ENCODE measurements at places on chromosomes 16 and 17.

DNA sequence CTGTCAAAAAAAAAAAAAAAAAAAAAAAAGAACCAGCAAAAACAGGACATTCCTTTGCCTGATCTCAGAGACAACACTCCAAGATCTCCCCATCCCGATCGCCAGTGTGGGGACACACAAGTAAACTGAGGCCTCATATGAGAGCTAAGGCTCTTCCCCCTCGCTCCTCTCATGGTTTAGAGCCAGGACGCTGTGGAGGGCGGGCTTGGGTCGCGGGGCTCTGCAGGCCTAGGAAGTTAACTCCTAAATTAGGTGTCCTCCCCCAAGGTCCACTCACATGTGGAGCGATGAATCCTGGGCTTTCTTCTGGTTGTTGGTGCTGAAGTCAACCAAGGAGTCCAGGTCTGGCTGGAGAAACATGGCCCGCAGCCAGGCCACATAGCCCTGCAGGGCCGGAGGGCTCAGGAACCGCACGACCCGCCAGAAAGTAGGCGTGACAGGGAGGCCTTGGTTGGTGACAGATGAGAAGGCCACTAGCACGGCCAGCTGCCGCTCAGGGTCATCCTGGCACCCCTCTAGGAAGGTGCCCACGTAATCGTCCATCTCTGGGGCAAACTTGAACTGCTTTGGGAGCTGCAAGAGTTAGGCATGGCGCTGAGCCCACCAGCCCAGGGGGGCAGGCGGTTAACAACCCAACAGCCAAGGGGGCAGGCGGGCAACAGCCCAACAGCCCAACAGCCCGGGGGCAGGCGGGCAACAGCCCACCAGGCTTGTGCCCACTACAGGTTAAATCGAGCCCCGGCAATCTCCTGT is 5.2 kb downstream of the MYBBP1A start:
- DNase-seq, result no peak

GRCh38 chr17:10118788-10119130 is 79.6 kb downstream of the GAS7 start:
- no peak for DNase-seq

DNA sequence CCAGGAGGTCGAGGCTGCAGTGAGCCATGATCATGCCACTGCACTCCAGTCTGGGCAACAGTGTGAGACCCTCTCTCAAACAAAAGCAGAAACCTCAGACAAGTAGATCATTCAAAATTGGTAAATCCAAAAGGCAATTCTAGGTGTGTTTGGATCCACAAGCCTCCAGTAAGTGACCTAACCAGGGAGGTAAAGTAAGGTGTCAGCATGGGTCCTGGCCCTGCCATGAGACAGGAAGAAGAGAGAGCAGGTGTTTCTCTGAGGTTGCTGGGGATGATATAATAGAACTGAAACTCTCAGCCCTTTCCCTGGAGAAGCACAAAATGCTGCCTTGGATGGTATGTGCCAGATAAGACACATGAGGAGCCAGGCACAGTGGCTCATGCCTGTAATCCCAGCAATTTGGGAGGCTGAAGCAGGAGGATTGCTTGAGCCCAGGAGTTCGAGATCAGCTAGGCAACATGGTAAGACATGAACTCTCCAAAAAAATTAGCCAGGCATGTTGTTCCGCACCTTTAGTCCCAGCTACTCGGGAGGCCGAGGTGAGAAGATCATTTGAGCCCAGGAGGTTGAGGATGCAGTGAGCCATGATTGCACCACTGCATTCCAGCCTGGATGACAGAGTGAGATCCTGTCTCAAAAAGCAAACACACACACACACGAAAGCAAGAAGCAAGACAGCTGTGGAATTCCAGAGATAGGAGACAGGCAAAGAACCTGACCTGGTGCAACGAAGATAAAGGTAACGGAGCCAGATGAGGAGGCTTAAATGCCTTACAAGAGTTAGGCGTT is 6.5 kb downstream of the TM4SF5 start:
- DNase-seq, result no peak

GRCh38 chr17:67514998-67515397 is 137.9 kb downstream of the PITPNC1 start:
- no peak for DNase-seq

GRCh38 chr16:1777375-1778199 is 4.7 kb upstream of the MRPS34 start:
- no peak for DNase-seq

- DNase-seq, result no peak
Observed at GRCh38 chr17:41707803-41708669, 4.1 kb upstream of the GAST start.

- DNase-seq, result no peak
Observed at GRCh38 chr16:76370344-76370743, 93.1 kb downstream of the CNTNAP4 start.

DNA sequence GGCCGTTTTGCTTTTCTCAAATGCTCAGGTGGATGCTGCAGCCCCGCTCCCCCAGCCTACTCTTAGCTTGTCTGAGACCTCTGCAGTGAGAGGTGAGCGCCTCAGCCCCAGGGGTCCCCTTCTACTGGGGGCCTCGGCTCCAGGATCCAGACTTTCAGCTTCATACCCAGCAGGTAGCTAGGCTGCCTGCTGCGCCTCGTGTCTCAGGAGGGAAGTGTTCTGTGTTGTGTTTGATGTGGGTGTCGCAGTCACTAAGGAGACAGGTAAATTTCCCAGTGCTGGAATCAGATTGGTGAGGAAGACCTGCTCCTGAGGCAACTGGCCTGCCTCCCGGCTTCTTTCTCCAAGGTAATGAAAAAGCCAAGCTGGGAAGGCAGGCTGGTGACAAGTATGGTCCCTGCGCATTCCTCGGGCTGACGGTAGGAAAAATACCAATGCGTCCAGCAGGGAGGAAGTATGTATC is 604.0 kb upstream of the SALL1 start:
- no peak for DNase-seq

DNA sequence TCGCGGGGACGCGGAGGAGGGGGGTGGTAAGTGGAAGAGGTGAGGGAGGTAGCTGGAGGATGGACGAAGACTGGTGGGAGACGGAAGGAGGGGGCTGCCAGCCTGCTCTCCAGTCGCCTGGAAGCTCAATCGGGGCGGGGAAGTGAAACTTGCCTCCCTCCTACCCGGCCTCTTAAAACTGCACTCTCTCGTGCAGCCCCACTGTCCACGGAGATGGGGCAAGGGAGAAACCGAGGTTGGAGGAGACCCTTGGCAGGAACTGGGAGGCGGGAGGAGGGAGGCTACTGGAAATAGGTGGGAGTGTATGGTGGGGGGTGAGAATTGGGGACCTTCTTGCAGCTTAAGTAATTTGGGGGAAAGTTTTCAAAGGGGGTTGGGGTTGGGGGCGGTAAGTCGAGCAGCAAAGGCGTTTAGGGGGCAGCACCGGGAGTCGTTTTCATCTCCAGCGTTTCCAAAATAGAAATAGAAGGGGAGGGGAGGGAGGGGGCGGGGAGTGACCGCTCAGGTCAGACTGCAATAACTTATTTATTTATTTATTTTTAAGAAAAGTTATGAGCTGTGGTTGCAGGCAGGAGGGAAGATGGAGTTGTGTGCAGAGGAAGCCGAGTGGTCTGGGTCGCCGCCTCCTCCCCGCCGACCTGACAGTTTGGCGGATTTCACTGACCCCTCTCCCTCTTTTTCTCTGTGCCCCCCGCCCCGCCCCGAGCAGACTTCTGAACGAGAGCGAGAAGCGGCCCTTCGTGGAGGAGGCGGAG is 1.4 kb downstream of the SOX9 start:
- no peak for DNase-seq

DNA sequence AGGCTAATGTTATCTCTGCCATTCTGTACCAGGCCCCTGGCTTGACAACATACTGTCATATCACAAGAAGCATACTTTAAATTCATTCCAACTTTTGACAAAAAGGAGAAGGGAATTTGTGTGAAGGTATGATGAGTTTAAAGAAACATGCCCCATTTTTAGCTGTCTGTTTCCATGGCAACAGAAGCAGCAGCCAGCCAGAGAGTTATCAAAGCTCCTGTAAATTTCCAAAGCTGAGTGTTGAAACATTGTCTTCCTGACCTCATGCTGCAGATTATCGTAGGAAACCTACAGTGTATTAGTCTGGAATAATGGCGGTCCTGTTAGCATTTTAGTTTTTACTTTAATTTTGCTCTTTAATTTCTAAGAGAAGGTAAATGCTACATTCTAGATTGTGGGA is 124.9 kb downstream of the MRTFB start:
- no peak for DNase-seq

GRCh38 chr17:81683208-81683583 is 401 bp downstream of the ARL16 start:
- no peak for DNase-seq

Data from AG04450 (cell line).